ENCODE measurements at places on chromosomes 12 and 14. TPM values are rescaled to one million over a fixed set of nuclear protein-coding genes. Genes with fewer than 3 reads are reported as not detected.

SYNDIG1L gene
- 0.03 TPM for total RNA-seq

CCDC175 gene
- total RNA-seq: not detected

KRT74 gene
- total RNA-seq: not detected

VDR gene
- 3.5 TPM for total RNA-seq

GYS2 gene
- not detected for total RNA-seq

SCARB1 gene
- total RNA-seq: 167 TPM

MMP14 gene
- 0.51 TPM for total RNA-seq

GOLT1B gene
- 94.8 TPM for total RNA-seq

RPL10L gene
- total RNA-seq: not detected

MANSC1 gene
- total RNA-seq: 3.9 TPM

TAS2R8 gene
- not detected for total RNA-seq

KCNC2 gene
- total RNA-seq: not detected

ITGA5 gene
- total RNA-seq: 312 TPM

TGM1 gene
- 1.5 TPM for total RNA-seq

MUCL1 gene
- total RNA-seq: not detected

POTEG gene
- not detected for total RNA-seq

C3AR1 gene
- total RNA-seq: not detected

GZMB gene
- total RNA-seq: not detected

LRRC23 gene
- 16.9 TPM for total RNA-seq

DIO2 gene
- total RNA-seq: 2.5 TPM

SLC24A4 gene
- total RNA-seq: 0.40 TPM

CCDC177 gene
- total RNA-seq: 0.03 TPM

ADAMTS20 gene
- total RNA-seq: not detected

AICDA gene
- total RNA-seq: 0.17 TPM

ETV6 gene
- total RNA-seq: 3.3 TPM

FOXN4 gene
- total RNA-seq: 0.04 TPM

PTGR2 gene
- total RNA-seq: 8.2 TPM

GLS2 gene
- total RNA-seq: 0.18 TPM

PAPOLA gene
- total RNA-seq: 76.4 TPM

NEUROD4 gene
- total RNA-seq: not detected

LHX5 gene
- not detected for total RNA-seq

CEBPE gene
- not detected for total RNA-seq

HSPA2 gene
- 30.7 TPM for total RNA-seq

OTX2 gene
- not detected for total RNA-seq

MIP gene
- not detected for total RNA-seq

PPP1R1A gene
- 0.14 TPM for total RNA-seq

PROX2 gene
- not detected for total RNA-seq

RNF34 gene
- total RNA-seq: 42.0 TPM

LRP1-AS gene
- total RNA-seq: not detected

SLC17A8 gene
- total RNA-seq: 0.06 TPM

RNASE7 gene
- total RNA-seq: not detected

SUSD6 gene
- total RNA-seq: 7.1 TPM

TBC1D30 gene
- 0.81 TPM for total RNA-seq

BCL11B gene
- 0.27 TPM for total RNA-seq

NXPH4 gene
- total RNA-seq: 3.8 TPM

ZNF385A gene
- 21.2 TPM for total RNA-seq

TMCC3 gene
- 0.99 TPM for total RNA-seq

ETNK1 gene
- total RNA-seq: 34.1 TPM

OTUB2 gene
- total RNA-seq: 2.7 TPM

PSMC6 gene
- 80.0 TPM for total RNA-seq

Measured in A549 treated with AZD2906 at 1 μM for 4 hours (cell line).